ENCODE measurements at places on chromosomes 5 and 9.

- DNase-seq: no peak
Measured at GRCh38 chr5:2744485-2744884, 7.0 kb downstream of the IRX2 start.

DNA sequence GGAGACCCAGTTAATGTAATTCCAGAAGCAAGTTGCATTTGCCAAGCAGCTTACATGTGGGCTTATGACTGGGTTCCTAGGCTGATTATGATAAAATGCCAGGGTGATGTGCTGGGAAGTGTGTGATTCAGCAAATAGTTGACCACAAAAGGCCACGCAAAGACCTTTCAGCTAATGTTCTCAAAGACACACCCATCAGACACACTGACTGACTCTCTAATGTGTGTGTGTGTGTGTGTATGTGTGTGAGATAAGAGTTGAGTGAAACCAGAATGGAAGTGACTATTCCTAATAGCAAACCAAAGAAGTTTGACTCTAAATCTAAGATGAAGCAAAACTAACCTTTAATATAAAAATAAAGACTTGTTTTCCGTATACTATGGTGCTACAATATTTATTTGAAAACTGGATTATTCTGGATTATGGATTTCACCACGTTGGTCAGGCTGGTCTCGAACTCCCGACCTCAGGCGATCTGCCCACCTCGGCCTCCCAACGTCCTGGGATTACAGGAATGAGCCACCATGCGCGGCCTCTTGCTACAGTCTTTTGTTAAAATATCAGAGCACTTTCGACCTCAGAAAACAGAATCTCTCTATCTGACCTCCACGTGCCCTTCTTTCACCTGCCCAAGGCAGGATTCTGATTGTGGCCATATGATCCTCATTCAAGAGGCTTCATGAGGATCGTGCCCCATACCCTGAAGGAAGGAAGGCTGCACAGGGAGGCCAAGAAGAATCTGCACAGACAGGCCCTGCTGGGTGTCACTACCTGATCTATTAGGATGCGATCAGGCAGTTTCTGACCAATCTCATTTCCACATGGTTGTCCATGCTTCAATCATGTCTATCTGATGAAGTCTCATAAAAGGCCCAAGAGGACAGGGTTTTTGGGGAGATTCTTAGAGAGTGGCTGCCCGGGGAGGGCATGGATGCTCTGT lies 75.6 kb downstream of the USP20 start:
- no peak for DNase-seq

DNA sequence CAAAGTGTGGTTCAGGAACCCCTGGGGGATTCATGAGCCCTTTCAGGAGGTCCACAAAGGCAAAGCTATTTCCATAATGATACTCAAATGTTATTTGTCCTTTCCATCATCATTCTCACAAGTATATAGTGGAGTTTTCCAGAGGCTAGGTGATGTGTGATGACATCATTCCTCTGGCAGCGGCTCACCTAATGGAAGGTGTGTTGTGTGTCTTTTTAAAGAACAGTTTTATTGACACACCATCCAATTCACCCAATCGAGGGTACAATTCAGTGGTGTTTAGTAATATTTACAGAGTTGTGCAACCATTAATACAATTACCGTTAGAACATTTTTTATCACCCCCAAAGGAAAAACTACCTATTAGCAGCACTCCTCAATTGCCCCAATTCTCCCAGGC lies 9.7 kb downstream of the NANS start:
- no peak for DNase-seq

GRCh38 chr5:126460459-126460858 lies 37.2 kb downstream of the GRAMD2B start:
- no peak for DNase-seq

- DNase-seq: no peak
Measured at GRCh38 chr5:79077680-79078365, 8.3 kb downstream of the BHMT2 start.

DNA sequence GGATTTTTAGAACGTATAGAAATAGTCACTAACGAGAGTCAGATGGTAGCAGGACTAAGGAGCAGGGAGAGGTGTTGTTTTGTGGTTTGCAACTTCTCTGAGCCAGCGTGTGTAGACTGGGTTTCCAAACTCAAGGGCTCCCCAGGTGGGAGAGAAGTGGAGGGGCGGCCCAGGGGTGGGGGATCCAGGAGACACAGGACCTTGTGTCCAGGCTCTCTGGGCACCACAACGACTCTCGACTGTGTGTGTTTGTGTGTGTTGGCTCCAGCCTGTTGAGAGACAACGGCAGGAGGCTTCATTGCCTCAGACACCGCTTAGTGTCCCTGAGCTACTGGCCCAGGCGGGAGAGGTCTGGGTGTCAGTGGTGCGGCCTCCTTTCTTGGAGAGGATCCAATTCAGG lies 934 bp upstream of the FCN1 start:
- no peak for DNase-seq

GRCh38 chr5:106415541-106415940 lies 1255.2 kb downstream of the EFNA5 start:
- DNase-seq: no peak

GRCh38 chr5:115806986-115807653 lies 9.3 kb downstream of the CDO1 start:
- no peak for DNase-seq

- no peak for DNase-seq
Measured at GRCh38 chr5:175123542-175123941, 320.4 kb downstream of the DRD1 start.

DNA sequence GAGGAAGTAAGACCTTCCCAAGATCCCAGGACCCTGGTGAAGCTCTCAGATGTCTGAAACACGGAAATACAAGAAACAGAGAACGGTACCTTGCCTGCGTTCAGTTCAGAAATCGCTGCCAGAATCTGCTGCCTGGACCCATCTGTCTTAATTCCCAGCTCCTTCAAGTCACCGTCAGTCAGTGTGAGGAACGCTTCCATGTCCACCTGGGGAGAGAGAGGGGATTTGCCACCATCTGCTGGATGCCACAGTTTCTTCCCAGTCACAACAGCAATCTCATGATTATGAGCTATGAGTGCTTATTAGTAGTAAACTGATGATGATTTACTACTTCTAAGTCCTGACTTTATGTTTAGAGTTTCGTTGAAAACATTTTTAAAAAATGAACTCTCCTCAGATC lies 36.7 kb upstream of the GABBR2 start:
- no peak for DNase-seq

DNA sequence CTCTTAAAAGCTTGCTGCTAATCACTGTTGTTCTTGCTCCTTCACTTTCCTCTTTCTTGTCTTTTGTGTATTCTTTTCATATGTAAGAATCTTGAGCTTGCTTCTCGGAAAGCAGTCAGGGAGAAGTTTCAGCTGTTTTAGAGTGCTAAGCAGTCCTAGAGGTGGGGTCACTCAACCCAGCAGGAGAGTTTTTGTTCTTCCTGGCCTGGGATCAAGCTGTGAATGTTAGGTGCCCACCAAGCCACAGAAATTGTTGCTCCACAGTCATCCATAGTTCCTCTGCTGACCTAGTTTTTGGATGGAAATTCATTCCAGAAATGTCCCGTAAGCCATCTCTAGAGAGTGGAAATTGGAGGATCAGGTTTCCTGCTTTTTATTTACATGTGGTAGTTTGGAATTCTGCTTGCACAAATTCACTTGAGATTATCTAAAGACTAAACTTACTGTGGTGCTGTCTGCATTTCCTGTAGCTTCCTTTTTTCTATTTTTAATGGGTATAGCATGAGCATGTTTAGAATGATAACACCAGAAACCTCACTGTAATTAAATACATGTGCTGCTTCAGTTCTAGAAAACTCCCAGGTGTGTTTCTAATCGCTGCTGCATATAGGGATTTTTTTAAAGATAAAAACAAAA lies 108.7 kb downstream of the MAST4 start:
- no peak for DNase-seq

- DNase-seq: peak; percentile 58
Measured at GRCh38 chr9:71604197-71605063, 163.9 kb downstream of the CEMIP2 start.

GRCh38 chr9:94918038-94918753 lies 191.7 kb downstream of the AOPEP start:
- DNase-seq: no peak

- DNase-seq: no peak
Measured at GRCh38 chr9:114687034-114687433, 5.0 kb upstream of the TEX48 start.
